ENCODE measurements at places on chromosomes 16 and 17.

DNA sequence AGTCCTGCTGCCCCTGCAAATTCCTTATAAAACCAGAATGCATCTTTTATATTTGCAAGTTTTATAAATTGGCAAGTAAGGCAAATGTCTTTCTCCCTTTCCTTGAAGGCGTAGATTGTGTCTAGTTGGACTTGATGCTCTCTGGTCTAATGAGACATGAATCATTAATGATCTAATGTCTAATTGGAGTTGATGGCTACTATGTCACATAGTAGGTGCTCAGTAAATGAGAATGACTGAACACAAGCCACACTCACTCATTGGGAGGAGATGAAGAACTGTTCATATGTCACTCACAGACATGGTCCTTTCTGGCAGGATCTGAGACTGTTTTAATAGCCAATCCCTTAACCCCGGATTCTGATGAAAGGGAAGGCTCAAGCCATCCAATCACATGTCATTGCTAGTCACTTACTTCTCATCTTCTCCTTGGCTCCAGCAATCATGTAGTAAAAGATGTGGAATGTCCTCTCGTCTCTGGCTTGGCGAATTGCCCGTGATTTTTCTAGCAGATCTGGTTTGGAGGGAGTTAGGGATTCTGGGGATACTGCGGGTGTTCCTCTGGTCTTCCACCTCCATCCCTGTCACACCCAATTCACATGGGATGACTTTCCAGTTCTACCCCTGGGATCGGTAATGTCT, 81.0 kb downstream of the MYH11 start:
- no peak for DNase-seq

DNA sequence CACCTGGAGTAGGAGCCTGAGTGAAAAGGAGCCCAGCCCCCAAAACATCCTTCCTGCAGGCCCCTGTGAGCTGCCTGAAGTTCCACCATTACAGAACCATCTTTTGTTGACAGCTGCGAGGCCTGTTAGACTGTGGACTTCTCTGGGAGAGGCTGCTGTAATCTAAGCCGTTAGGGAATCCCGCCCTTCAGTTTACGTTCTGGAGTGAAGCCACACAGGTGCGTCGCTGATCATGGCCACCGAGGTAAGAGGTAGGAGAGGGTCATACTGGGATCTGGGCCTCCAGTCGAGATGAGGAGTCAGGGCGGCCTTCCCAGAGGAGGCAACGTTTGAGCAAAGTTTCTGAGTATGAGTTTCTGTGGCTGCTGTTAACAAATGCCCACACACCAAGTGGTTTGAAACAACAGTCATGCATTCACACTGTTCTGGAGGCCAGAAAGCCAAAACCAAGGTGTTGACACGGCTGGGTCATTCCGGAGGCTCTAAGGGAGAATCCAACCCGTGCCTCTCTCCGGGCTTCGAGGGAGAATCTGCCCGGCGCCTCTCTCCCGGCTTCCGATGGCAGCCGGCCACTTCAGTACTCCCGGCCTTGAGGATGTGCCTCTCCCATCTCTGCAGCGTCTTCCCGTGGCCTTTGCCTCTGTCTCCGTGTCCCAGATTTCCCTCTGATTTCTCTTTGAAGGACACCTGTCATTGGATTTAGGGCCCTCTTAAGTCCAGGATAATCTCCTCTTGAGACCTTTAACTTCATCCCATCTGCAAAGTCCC, 26.6 kb upstream of the ATP2C2 start:
- no peak for DNase-seq

DNA sequence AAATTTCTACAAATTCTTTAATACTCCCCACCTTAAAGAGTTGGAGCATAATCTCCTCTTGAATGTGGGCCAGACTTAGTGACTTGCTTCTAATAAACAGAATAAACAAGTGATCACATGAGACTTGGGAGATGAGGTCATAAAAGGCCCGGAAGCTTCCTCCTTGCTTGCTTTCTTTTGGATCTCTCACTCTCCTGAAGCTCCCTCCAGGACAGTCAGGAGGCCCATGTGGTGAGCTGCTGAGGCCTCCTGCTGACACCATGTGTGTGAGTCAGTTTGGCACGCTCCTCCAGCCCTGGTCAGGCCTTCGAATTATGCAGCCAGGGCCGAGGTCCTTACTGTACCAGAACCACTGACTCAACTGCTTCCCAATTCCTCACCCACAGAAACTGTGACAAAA, 53.2 kb downstream of the NDEL1 start:
- DNase-seq, result no peak

GRCh38 chr16:9437115-9437514, 345.7 kb downstream of the HAPSTR1 start:
- no peak for DNase-seq

GRCh38 chr17:77473615-77474226, 333.0 kb downstream of the SEC14L1 start:
- DNase-seq, result no peak

DNA sequence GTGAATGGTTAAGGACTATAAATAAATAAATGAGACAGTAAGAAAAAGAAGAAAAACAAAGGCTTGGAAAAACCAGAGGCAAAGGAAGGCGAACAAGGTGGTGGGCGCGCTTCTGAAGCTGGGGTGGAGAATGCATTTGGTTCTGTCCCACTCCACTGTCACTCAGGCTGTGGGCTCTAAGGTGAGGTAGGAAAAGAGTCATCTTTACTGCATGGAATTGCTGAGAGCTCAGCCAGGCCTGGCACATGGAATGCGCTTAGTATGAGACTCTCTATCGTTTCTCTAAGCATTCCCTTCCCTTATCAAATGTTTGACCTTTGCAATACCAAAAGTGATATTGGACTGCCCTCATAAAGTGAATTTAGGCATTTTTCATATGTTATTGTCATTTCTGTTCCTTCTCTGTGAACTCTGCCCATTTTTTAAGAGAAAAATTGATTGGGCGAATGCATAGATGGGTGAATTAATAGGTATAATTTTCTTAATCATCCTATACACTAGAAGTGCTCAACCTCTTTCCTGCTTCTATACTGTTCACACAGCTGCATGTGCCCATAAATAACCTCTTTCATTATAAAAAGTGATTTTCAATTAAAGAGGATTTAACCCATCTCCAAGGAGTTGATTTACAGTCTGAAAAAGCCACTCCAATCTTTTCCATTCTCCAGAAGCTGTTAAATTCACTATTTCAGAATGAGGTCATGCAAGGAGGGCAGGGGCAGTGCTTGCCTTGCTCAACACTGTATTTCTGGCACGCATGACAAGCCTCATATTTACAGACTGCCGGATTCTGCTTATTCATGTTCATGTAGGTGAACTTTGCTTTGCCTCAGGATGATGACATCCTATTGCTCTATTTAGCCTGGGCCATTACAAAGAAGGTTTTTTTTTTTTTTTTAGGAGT, 87.7 kb downstream of the MYH10 start:
- no peak for DNase-seq

DNA sequence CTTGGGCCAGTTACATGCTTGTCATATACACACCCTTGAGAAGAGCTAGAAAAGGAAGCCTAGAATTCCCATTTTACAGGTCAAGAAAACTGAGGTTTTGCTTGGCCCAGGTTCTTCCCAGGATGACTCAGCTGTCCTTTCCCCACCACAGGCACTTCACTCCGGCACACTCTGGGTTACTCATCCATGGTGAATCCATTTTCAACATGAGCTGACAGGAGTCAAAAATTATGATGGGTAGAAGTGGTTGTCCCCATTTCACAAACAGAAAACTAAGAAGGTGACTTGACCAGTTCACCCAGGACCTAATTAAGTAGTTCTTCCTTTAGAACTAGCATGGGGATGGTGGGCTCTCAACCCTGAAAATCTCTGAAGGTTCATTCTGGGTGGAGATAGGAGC, 67.2 kb downstream of the USP22 start:
- DNase-seq, result no peak

DNA sequence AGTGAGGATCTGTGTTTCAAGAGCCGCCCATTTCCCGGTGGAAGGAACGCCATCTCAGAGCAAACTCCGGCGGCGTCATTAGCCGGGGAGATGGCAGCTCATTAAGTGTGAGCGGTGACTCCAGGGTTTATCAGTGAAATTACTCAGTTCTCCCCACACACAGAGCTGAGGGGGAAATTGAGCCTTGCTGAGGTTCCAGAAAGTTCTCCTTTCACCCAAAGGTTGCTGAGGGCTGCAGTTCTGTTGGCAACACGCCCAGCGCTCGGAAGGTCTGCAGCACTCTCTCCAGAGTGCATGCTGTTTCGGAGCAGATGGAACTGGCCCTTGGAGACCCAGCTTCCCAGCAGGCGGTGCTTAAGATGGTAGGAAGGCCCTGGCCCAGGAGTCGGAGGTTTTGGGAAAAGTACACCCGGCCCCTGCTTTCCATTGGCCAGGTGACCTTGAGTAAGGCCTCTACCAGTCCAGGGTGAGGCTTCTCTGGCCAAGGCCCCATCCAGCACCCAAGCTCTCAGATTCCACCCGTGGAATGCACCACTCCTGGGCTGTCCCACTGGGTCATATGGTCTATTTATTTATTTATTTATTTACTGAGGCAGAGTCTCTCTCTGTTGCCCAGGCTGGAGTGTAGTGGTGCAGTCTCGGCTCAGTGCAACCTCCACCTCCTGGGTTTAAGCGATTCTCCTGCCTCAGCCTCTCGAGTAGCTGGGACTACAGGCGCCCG, 167.7 kb upstream of the CIBAR2 start:
- DNase-seq, result no peak

- DNase-seq, result no peak
Observed at GRCh38 chr17:37259030-37259735, 116.6 kb upstream of the C17orf78 start.

- DNase-seq, result no peak
Observed at GRCh38 chr16:4364196-4365013, 7.2 kb upstream of the VASN start.

DNA sequence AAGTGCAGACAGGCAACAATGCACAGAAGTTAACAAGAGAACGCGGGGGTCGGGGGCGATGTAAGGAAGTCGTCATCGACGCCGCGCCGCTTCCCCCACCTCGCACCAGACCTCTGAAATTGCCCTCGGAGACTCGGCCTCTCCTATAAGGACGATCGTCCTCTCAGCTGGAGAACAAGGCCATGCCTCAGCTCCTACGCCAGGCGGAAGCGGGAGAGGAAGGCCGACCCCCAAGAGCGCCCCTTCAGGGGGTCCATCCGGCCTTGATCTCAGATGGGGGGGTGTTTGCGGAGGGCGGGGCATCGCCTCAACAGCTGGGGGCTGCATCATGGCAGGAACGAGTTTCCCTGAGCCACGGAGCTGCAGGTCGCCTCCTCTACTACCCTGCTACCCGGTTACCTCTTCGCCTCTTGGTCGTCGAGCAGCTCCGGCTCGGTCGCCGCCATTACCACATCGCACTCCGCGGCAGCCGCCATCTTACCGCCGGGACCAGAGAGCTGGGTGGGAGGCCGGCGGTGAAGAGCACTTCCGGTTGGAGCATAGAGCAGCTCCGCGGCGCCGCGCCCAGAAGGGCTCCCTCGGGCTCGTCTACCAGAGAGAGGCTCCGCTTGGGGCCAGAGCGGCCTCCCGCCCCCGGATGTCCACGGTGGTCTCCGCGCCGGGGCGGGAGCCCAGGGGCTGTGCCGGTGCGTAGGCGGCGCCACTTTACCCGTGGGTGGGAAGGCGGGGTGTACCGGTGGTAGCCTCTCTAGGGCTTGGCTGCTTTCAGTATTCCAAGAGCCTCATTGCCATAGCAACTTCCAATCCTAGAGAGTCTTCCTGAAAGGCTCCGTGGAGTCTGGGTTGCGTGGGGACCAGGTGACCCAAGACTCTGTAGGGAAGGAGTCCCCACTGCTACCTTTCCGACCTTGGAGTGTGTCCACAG, at the start of gene DNAJC7:
DNAJC7 (minus strand) TSS at position 499 of the 925 bp plus-strand sequence; CDS start at position 476, 23 bp downstream.
- DNase-seq, result peak; percentile 98

DNA sequence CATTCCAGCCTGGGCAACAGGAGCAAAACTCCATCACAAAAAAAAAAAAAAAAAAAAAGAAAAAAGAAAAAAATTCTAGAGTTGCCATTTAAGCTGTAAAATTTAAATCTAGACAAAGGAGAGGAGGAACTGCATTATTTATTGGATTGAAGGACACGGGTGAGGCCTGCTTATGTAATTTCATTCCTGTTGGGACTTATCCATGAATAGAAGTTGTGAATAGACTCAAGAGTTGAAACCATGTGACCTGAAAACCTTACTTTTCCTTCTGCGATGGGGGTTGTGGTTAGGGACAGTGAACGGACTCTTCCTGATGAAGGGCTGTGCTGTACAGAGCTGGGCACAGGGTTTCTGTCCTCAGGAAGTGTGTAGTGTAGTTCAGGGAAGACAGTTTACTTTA, 22.5 kb downstream of the BANP start:
- DNase-seq, result no peak

- no peak for DNase-seq
Observed at GRCh38 chr16:25707982-25708583, 16.3 kb downstream of the HS3ST4 start.

DNA sequence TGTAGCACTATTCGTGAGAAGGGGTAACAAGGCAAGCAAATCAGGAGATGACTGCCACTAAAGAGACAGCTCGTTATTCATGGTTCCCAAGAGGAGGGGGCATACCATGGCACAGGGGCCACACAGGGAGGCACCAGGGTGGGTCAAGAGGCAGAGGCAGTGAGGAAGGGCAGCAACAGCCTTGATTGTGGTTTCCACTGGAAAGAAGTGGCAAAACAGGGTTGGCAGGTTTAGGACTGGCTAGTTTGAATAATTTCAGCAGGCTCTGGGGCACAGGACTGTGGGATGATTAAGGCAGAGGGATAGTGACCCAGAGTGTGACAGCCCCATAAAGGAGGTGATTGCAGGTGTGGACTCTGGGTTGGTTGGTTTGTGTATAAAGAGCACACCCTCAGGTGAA, 188.9 kb downstream of the CBLN1 start:
- no peak for DNase-seq

DNA sequence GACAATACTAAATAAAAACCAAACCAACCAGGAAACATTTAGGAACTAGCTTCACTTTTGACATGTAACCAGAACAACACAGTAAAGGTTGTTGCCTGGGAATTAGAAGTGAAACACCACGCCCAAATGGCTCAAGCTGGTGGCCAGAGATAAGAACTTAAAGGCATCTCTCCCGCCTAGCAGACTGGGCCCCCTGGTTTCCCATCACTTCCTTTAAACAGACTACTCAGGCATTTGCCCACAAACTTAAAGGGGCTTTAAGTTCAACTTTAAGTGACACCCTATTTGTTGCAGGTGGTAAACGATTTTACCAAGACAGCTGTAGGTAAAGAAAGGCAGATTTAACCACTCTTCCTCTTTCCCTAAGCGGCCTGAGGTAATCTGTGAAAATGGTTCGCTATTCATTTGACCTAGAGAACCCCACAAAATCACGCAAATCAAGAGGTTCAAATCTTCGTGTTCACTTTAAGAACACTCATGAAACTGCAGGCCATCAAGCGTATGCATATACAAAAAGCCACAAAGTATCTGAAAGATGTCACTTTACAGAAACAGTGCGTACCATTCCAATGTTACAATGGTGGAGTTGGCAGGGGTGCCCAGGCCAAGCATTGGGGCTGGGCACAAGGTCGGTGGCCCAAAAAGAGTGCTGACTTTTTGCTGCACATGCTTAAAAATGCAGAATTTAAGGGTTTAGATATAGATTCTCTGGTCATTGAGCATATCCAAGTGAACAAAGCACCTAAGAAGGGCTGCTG, 40.8 kb upstream of the BPTF start:
- no peak for DNase-seq

GRCh38 chr17:72580321-72581127, 459.7 kb downstream of the SOX9 start:
- no peak for DNase-seq
